ENCODE measurements at places on chromosomes 12 and 14.

- no peak for DNase-seq
Observed at GRCh38 chr12:118455327-118455726, 79.0 kb downstream of the SUDS3 start.

- DNase-seq: peak; percentile 67
Observed at GRCh38 chr12:30796313-30796780, 41.6 kb upstream of the CAPRIN2 start.

DNA sequence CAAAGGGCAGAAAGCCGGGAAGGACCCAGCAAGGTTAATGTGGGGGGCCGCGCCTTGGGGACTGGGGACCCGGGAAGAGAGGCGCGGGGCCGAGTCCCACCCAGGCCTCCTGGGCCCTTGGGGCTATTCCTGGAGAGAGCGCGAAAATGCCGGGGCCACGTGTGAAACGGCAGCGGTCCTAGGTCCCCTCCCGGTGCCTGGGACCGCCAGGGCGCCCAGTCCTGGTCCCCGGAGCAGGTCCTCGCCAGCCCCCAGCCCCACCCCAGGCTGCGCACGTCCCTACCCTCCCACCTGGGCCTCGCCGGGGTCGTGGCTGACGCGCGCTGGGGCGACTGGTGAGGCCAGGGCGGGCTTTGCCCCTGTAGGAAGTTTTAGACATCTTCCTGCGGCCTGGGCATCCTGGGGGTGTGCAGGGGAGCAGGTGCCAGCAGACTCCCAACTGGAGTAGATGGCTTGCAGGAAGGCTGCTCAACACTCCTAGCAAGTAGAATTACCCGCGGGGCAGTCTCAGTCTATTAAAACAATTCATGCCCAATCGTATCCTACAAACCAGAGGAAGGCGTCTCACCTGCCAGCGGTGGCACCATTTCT lies 708 bp downstream of the FAR2 start:
- no peak for DNase-seq

- no peak for DNase-seq
Observed at GRCh38 chr12:115402443-115403180, 718.6 kb upstream of the TBX3 start.

- no peak for DNase-seq
Observed at GRCh38 chr12:24356240-24356804, 406.9 kb upstream of the SOX5 start.

DNA sequence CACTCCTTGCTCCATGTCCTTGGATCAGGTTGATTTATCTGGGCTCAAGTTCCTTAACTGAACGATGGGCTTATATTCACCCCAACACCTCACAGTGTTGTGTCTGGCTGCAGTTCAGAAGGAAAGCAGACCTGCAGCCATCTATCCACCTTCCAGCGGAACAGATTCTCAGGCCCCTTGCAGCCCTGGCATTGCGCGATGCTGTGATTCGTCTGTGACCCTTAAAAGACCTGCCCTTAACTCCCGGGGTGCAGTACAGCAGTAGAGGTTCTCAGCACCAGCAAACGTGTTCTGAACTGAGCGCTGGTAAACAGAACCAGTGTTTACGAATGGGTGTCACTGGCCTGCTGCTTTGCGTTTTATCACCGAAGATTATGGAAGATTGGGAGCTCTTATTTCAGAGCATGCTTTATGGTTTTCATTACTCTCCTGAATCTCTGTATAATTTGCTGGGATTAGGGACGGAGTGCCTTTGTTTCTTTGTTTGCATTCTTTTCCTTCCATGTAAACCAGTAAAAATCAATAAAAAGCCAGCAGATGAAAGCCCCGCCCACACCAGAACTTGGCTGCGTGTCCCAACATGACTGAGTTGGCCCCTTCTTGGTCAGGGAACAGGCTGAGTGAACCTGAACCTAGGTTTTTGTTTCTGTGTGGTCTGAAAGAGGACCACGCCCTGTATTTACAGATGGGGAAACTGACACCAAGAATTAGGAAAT lies 286.7 kb upstream of the CRY1 start:
- DNase-seq: no peak

- DNase-seq: no peak
Observed at GRCh38 chr12:6165395-6165794, 34.8 kb upstream of the CD9 start.

DNA sequence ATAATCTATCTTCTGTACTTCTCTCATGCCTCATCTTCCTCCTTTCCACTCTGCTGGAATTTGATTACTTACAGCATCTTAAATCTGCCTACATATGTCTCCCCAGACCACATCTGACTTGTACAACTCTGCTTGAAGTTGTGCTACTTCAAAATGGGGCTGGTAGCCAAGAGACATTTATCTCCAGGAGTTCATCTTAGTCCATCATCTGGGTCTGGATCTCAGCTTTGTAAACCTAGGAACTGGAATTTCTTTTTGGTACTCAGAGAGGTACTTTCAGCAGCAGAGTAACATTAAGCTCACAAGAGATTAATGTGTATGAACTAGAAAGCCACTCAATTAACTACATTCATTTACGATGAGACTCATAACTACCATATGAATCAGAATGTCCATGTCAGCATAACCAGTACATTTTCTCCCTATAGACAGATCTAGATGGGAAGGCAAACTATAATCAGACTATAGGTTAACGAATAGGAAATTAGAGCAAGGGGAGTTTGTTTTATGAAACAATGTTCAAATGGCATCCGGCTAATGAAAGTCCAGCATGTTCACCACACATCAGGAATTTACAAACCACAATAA lies 178.8 kb downstream of the CEP128 start:
- DNase-seq: no peak

GRCh38 chr12:72493407-72493806 lies 221.2 kb downstream of the TRHDE start:
- DNase-seq: no peak

Measured in LHCN-M2 (cell line).